Activated T-helper 2 cell treated with anti-CD3 and anti-CD28 coated beads, Interferon-gamma antibody, Interleukin-2, Interleukin-4, amounts not matched to agents 10 μg/mL and 5 μg/mL and 100 μg/mL, durations not matched to agents 14 hours and 24 hours and 36 hours (primary cell): ENCODE measurements at places on chromosomes 2 and 18. TPM values are rescaled to one million over a fixed set of nuclear protein-coding genes. Genes with fewer than 3 reads are reported as not detected.

DNA sequence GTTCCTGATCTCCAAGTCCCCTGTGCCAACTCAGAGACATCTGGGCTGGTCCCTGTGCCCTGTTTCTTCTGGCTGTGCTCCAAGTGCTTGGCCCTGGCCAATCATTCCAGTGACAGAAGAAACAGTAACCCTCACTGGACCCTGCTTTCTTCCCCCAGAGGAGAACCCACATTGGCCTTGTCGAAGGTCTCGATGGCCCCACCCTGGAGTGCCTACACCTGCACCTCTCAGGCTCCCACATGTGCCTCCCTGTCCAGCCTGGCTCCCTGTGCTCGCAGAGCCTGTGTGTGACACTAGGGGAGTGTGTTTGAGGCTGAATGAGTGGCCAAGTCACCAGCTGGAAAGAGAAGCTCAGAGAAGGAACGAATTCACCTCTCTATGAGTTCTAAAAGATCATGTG is 5.9 kb upstream of the MAL start:
- DNase-seq, result no peak

- DNase-seq, result no peak
Observed at GRCh38 chr18:79897940-79898625, 53.4 kb downstream of the SLC66A2 start.

GRCh38 chr2:128591861-128592822 is 273.5 kb upstream of the HS6ST1 start:
- DNase-seq, result no peak

SCYGR4 gene
- not detected in 2 replicates for total RNA-seq

SLC38A11 gene
- total RNA-seq, result not detected in 2 replicates

GRCh38 chr2:23351388-23352141 is 33.4 kb upstream of the KLHL29 start:
- peak; percentile 42 for DNase-seq

- no peak for DNase-seq
Observed at GRCh38 chr2:27379836-27380625, 503 bp downstream of the ZNF513 start.

DNA sequence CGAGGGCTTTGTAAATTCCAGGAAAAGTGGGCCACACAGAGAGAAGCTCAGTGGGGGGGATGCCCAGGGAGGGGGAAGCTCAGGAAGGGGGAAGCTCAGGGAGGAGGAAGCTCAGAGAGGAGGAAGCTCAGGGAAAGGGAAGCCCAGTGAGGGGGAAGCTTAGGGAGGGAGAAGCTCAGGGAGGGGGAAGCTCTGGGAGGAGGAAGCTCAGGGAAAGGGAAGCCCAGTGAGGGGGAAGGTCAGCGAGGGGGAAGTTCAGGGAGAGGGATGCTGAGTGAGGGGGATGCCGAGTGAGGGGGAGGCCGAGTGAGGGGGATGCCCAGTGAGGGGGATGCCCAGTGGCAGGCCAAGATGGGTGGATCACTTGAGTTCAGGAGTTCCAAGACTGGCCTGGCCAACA is 821 bp upstream of the CHRNG start:
- DNase-seq, result no peak

FNDC4 gene
- total RNA-seq, result 0.18 and 0.30 TPM in 2 replicates

GRCh38 chr2:163132850-163133249 is 294.3 kb upstream of the KCNH7 start:
- no peak for DNase-seq

GRCh38 chr2:96923810-96924774 is 54.2 kb upstream of the SEMA4C start:
- DNase-seq, result no peak
